ENCODE measurements at places on chromosomes 3 and 15.
A peak's percentile ranks its signal among the peaks of the same experiment; 100 is the strongest.

- DNase-seq = no peak
These were observed 9.6 kb upstream of the RASA2 start for GRCh38 chr3:141477224-141477623.

DNA sequence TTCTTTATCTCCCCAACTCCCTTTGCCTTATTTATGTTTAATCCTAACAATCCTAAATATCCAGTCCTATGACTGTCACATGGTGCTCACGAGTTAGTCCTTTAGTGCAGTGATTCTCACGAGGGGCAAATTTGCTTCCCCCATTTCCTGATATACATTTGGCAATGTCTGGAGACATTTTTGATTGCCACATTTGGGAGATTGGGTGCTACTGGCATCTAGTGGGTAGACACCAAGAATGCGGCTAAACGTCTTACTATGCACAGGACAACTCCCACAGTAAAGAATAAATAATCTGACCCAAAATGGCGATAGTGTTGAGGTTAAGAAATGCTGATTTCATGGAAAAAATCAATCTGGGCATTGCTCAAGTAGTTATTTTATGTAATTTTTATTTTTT, 466.5 kb downstream of the ROBO2 start:
- DNase-seq = no peak

DNA sequence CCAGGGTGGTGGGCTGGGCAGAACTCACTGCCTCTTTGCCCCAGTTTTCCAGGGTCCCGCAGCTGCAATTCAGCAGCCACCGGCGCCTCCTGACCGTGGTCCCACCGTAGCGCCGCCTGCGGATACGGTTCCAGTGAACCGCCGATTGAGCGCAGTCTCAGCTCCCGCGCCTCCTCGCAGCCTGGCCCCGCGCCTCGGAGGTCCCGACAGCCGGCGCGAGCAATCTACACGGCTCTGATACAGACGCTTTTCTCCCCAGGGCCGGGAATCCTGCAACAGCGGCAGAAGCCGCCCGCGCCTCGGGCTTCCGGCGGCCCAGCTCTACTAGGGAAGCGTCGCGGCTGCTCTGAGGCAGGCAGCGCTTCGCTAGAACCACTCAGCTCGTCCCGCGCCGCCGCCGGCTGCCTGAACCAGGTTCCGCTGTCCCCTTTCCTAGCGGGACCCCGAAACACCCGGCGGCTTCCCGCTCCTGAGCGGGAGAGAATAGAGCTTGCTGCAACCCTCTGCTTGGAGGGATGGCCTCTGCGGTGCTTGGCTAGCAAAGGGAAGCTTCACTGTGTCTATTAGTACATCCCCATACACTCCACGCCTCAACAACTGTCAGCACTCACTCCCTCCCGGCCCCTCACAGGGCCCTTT, 3.1 kb downstream of the FOXL2NB start:
- DNase-seq = no peak

DNA sequence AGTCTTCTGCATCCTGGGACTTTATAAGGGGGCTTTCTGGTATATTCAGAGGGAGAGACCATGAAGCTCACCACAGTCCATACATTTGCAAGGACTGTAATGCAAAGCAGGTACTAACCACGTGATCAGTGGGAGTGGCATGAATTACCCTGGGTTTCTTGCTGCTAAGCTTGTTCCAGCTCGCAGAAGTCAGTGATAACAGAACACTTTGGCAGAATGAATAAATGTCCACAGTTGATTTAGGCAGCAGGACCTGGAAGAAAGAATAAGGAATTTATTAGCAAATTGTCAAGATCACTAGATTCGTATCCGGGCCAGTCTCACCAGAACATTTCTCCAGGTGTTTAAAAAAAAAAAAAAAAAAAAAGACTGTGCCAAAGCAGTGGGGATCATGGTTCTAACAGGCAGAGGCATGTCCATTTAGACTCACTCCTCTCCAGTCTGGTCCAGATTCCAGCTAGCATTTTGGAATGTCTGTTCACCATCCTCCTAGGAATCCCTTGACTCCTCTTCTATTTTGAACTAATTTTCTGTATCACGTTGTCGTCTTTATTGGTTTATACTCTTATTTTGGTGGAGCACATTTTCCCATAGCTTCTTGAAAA, 24.5 kb downstream of the HHLA2 start:
- no peak for DNase-seq

GRCh38 chr15:25543196-25543595, 104.4 kb upstream of the UBE3A start:
- no peak for DNase-seq

DNA sequence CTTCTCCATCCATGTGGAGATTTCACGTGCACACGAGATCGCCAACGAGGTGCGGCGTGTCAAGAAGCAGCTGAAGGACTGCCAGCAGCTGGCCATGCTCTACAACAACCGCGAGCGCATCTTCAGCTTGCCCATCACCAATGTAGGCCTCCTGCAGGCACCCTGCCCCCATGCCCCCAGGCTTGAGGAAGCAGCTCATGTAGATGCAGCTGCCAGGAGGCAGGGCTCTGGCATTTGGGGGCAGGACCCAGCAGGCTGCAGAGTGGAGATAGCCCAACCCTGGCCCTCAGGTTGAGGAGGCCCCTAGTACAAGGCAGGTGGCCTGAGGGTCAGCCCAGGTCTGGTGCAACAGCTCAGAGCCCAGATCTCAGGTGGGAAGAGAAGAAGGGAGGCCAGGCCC, 36.4 kb downstream of the DNAH1 start:
- no peak for DNase-seq

- DNase-seq = no peak
These were observed 12.4 kb downstream of the PLD1 start for GRCh38 chr3:171797873-171798272.

GRCh38 chr3:133812872-133813271, 7.3 kb downstream of the SRPRB start:
- no peak for DNase-seq

DNA sequence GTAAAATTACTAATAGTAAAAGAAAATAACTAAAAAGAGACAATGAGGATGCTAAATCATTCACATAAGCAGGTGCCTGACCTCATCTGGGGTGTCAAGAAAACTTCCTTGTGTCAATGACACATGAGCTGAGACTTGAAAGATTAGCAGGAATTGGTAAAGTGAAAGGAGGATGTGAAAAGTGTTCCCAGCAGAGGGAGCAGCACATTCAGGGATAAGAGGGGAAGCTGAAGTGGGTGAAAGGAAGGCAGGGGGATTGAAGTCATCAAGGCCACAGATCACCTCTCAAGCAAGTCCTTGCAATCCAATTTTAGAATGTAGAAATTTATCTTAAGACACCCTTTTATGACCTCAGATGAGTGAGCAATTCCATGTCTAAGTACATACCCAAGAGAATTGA, 60.2 kb upstream of the ACP3 start:
- no peak for DNase-seq

GRCh38 chr3:168414149-168414548, 318.4 kb upstream of the GOLIM4 start:
- DNase-seq = no peak

- no peak for DNase-seq
These were observed 72.3 kb downstream of the BLM start for GRCh38 chr15:90789462-90789861.

- DNase-seq = no peak
These were observed 60.7 kb upstream of the FURIN start for GRCh38 chr15:90807786-90808086.

- no peak for DNase-seq
These were observed 692 bp upstream of the C15orf39 start for GRCh38 chr15:75200765-75201615.

GRCh38 chr15:81334768-81335435, 11.0 kb upstream of the STARD5 start:
- no peak for DNase-seq

GRCh38 chr3:134374105-134374790, at the start of gene AMOTL2:
Gene AMOTL2, minus strand, starts transcription at chr3:134374447. Its CDS starts 3,014 bp downstream, at chr3:134371433.
- DNase-seq = peak; percentile 25

DNA sequence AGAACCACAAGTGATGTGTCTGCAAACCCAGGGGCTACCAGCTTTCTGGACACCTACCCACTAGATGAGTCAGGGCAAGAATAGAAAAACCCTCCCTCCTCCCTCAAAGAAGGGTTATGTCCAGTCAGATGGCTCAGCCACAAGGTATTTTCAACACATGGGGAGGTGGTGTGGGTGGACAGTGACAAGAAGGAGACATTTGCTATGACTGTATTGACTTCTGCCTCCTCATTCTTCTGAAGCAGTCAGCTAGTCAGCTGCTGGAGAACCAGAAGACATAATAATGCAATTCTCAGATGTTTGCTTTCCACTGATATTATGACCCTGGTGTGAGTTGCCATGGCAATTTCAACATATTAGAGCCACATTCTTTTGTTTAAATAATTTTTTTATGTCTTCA, 66.7 kb upstream of the GOLGA8B start:
- DNase-seq = no peak

- no peak for DNase-seq
These were observed 44.1 kb upstream of the TP63 start for GRCh38 chr3:189586941-189587663.

- DNase-seq = no peak
These were observed 91.1 kb downstream of the MYRIP start for GRCh38 chr3:39900462-39901002.

DNA sequence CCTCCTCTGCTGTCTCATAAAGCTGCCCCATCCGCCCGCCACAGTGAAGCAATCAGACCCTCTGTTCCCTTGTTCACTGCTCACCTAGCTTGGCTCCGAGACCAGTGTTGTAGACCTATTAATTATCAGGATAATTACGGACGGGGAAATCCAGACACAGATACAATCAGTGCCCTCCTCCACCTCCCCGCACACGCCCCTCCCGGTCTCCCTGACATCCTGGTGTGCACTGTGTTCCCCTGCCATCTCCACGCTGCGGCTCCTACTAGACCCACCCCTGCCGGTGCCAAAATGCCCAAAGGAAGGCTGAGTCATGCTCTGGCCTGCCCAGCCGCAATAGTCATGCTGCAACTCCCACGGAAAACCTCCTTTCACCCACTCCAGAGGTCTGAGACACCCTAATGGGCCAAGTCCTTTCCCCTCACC, 277.3 kb upstream of the TLE3 start:
- no peak for DNase-seq

- DNase-seq = no peak
These were observed 247.7 kb downstream of the ZBTB20 start for GRCh38 chr3:114899186-114899931.

DNA sequence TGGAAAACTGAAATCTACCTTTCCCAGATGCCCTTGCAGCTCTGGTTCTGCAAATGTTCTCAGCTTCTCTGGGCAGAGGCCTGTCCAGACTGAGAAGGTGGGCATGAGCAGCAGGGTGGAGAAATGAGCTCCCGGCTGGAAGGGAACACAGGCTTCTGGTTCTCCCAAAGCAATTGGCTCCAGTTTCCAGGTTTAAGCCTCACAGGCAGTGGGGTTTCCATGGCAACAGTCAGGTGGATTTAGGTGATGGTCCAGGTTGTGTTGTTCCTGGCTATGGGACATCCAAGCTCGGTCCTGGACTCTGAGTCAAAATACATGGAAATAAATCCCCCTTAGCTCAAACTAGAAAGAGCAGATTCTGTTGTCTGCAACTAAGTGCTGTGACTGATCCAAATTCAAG, 94.6 kb upstream of the IQSEC1 start:
- DNase-seq = no peak

DNA sequence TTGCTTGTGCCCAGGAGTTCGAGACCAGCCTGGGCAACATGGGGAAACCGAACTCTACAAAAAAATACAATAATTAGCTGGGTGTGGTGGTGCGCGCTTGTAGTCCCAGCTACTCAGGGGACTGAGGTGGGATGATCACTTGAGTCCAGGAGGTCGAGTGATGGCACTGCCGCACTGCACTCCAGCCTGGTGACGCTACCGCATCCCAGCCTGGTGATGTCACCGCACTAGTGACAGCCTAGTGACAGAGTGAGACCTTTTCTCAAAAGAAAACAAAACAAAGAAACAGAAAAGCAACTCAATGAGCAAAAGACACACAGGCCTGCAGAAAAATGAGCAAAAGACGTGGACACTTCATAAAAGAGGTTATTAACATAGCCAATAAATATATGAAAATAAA, 19.9 kb upstream of the SYNM start:
- DNase-seq = no peak

DNA sequence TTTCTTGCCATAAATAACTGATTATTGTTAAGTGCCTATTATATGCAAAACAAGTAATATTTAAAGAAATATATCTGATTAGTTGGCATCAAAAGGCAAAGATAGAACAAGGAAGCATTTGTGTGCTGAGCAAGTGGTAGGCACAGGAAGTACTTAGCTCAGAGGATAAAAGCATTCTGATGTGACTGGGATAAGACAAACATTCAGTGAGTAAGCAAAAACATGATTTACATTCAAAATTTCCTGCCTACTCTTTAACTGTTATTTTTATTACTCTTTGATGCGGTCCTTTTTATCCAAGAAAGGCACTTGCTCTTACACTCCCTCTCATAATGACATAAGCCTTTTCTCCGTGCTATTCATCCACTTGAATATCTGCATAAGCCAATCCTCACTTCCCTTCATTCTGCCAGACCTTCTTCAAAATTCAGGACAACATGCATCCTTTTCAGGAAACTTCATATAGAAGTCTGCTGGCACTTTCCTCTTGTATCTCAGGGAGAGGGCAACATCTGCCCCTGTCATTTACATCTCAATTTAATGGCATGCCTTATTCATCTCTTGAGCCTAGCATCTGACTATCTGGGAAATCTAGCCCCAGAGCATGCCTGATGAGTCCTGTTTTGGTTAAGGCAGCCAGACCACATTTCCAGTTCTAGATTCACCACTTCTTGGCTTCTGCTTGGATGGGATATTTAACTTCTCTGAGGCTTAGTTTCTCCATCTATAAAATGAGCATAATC, 478.2 kb upstream of the ROBO2 start:
- no peak for DNase-seq

GRCh38 chr3:4765212-4765611, 214.0 kb upstream of the BHLHE40 start:
- DNase-seq = no peak

DNA sequence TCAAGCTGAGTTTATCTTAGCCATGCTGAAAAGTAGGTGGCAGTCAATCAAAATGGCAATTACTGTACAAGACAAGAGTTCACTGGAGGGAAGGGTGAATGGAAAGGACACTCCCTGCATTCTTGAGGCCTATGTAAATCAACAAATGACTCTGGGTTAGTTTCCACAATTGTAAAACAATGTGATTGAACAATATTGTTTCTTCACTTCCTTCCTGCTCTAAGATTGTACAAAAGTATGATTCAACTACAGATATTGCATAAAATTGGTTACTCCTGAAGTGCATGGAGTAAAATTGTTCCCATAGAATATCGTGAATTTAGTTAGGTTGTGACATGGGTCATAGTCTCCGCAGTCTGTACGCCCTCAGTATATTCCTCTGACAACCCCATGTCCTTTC, 277.6 kb downstream of the LPP start:
- no peak for DNase-seq

DNA sequence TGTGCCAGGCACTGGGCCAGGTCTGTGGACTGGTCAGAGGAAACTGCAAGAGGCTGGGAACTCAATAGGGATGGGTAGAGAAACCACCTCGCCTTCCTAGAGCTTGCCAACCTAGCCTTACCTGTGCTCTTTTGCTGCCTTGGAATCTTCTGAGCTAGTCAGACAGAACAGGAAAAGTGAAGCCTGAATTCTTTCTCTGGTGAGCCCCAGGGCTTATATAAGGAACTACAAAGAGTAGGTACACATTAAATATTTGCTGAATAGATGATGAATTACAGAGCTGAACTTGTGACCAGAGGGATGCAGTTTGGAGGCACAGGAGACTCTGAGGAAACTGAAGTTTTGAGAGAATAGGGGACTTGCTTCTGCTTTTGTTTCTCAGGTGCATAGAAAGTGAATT, 15.6 kb upstream of the FBXW12 start:
- DNase-seq = no peak

- DNase-seq = no peak
These were observed 82.4 kb downstream of the P3H2 start for GRCh38 chr3:190038050-190038933.

- no peak for DNase-seq
These were observed 299.8 kb upstream of the CNTN4 start for GRCh38 chr3:1798711-1799405.
